ENCODE measurements at places on chromosomes 6 and 20.

DNA sequence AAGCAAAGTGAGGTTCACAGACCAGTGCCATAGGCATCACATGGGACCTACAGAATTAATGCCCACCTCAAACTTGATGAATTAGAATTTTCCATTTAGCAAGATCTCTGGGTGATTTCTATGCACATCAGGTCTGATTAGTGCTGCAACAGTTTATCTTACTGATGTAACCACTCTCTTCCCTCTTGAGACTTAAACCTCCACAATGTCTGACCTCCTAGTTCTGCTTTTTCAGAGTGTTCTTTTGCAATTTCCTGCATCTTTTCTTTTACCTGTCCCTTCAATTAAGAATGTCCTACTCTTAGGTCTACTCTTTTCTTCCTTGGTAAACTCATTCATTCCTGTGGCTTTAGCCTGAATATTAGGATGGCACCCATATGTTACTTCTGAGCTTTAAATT is 615.3 kb downstream of the TFAP2A start:
- no peak for DNase-seq

GRCh38 chr6:52576392-52577021 is 353 bp downstream of the TRAM2 start:
- peak; percentile 60 for DNase-seq

DNA sequence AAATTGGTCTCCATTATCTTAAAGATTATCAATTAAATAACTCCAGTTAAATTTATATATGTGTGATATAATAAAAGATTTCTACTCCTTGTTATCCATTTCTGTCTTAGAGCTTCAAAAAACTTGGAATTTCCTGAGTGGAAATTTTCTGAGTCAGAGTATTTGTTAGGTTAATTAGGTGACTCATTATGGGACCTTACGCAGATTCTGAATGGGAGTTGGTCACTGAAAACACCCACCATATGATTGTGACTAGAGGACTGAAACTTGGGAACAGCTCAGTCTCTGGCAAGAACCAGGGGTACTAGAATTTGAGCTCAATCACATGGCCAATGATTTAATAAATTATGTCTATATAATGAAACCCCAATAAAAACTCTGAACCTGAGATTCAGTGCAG is 125.4 kb upstream of the HMGCLL1 start:
- DNase-seq, result no peak

DNA sequence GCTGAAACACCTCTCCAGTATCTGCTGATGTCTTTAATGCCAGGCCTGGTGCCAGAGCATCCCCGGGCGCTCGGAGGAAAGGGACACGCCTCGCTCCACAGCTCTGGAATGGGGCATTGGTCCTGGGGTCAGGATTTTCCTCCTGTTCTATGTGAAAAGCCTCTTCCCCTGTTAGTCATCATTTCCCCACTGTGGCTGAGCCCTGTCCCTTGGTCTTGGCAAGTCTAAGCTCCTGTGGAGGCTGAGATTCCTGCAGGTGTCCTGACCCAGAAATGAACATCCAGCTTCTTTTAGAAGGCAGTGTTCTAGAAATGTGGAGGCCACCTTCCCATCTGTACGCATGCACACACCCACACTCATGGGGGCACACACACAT is 19.4 kb downstream of the SYNDIG1 start:
- no peak for DNase-seq

GRCh38 chr20:59453759-59454560 is 150.4 kb upstream of the PHACTR3 start:
- DNase-seq, result no peak

- peak; percentile 41 for DNase-seq
Observed at GRCh38 chr20:8305449-8305978, 173.4 kb downstream of the PLCB1 start.

- no peak for DNase-seq
Observed at GRCh38 chr6:132713352-132714134, at the start of gene VNN1. VNN1 (minus strand) TSS chr6:132714055; CDS start chr6:132714035, 20 bp downstream.

GRCh38 chr20:49989234-49990065 is 6.7 kb downstream of the SNAI1 start:
- DNase-seq, result no peak

DNA sequence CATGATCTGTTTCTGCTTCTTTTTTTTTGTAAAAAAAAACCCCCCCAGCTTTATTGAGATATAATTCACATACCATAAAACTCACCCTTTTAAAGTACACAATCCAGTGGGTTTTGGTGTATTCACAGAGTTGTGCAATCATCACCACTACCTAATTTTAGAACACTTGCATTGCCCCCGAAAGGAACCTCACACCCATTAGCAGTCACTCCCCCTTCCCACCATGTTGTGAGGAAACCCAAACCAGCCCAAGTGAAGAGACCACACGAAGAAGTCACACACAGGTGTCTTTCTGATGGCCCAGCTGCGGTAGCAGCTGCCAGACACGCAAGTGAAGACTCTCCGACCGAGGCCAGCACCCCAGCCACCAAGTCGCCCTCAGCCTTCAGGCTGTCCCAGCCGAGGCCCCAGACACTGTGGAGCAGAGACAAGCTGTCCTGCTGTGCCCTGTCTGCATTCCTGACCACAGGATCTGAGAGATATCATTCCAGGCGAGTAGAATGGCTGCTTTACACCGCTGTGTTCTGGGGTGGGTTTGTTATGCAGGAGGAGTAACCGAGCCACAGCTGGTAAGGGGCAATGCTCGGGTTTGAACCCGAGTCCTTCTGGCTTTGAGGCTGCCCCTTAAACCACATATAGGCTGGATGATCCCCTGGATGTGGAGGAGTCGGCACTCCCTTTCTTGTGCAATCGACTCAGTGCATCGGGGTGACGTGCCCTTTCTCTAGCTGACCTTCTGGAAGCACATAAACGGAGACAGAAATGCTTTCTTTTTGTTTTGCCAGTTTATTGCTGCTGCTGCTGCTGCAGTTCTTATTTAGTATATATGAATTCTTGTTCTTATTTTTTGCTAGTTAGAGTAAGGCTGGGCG is 59.1 kb upstream of the PTPN1 start:
- peak; percentile 56 for DNase-seq

GRCh38 chr6:79100304-79100703 is 22.2 kb upstream of the PHIP start:
- no peak for DNase-seq

DNA sequence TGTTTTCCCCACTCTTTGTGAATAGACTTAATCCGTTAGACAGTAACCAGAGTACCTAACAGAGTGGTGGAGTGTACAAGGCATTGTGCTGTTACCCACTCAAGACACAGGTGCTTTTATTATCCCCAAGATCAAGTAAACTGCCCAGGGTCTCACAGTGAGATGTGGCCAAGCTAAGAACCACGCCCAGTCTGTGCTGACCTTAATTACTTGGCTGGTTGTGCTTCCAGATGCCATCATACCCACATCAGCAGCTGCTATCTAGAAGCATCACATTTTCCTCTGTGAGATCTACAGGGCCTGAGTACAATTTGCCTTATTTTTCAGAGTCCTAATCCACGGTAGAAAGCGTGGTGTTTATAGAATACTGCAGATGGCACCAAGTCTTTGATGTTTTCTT is 70.3 kb downstream of the GFRA4 start:
- DNase-seq, result no peak

- no peak for DNase-seq
Observed at GRCh38 chr20:32019156-32019510, 8.9 kb downstream of the CCM2L start.

- no peak for DNase-seq
Observed at GRCh38 chr6:166830891-166831363, 125.4 kb downstream of the RNASET2 start.

GRCh38 chr6:21996425-21997118 is 300.3 kb downstream of the PRL start:
- DNase-seq, result no peak

GRCh38 chr6:71490876-71491275 is 202.3 kb downstream of the OGFRL1 start:
- DNase-seq, result no peak

DNA sequence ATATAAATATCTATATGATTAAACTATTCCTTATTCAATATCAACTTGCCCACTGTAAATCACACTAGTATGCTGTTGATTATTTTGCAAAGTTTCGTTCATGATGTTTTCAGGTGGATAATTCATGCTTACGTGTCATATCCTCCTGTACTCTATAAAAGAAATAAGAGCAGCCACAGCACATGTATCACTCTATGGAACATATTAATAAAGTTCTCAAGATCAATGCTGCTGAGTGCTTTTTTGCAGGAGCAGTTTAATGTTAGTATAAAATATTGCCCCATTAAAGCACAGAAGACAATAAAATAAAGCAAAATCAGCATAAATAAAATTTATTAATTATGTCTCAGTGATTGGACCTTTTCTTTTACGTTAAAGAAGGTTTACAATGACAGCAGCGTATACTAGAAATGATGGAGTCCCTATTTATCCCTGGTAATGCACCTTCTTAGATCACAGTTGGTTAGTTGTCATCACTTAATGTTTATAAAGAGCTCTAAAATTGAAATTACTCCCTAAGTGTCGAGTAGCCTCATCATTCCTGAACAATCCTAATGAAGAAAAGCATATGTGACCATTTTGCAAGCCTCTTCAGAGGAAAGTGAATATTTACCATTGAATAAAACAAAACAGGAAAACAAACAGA is 517.7 kb downstream of the EYS start:
- no peak for DNase-seq

GRCh38 chr6:53811082-53811481 is 16.3 kb downstream of the LRRC1 start:
- DNase-seq, result no peak

GRCh38 chr6:4788953-4789584 is 12.9 kb downstream of the CDYL start:
- DNase-seq, result peak; percentile 49

GRCh38 chr6:52927451-52927850 is 18.0 kb upstream of the GSTA3 start:
- no peak for DNase-seq

DNA sequence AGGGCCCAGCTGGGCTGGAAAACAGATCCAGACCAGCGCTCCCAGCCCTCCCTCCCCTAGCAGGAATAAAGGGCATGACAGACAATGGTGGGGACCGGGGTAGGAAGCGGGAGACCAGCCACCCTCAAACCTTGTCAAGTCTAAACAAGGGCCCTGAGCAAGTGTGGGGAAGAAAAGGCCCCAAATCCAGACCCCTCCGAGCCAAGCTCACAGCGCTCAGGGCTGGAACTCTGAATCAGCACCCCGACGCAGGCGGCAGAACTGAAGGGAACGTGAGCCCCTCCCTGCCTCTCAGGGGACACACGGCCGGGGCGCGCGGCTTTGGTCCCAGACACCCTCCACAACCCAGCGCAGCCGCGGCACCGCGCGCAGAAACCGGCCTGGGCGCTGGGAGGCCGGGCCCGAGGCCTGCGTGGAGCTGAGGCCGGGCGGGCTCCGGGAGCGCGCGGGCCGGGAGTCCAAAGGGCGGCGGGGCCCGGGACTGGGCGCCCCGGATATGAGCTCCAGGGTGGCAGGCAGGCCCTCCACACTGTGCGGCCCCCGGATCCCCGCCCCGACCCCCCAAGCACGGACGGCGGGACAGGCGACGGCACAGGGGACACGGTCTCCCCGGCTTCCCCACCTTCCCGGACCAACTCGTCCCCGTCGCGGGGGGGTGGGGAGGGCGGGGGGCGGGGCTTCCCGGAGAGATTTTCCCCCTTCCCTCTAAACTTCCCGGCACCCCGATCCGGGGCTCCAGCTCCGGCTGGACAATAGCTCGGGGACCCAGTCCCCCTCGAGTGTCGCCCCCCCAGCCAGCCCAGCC is 641 bp downstream of the TEAD3 start:
- DNase-seq, result no peak

DNA sequence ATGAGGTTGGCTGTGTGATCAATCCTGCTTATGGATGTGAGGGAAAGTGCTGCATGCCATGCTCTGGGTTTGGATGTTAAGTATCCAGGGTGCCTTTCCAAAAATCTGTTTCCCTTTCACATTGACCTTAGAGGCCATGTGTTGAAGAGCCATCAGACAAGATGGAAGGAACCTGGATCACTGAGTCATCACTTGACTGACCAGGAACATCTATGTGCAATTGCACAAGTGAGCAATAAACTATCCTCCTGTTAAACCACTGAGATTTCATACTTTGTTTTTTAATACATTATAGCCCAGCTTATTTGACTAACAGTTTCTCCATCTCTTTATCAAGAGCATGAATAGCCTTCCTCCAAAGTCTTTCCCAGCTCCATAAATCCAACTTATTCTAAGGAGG is 17.8 kb upstream of the TMEM14A start:
- DNase-seq, result no peak

DNA sequence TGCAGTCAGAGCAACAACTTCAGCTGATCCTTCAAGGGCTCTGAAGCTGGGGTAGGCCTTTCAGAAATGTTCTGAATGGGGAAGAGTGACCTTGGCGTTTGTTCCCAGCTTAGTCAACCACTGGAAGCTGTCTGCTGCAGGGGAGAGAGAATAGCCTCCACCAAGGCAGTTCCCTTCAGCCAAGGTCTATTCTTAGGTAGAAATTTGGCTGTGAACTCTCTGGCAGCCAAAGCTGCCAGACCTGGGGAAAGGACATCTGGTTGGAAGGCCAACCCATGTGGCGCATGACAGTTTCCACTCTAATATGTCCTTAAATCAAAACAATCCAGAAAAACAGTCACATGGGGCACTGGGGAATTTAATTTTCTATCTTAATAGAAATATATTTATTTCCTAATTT is 60.1 kb downstream of the FBXO5 start:
- no peak for DNase-seq

DNA sequence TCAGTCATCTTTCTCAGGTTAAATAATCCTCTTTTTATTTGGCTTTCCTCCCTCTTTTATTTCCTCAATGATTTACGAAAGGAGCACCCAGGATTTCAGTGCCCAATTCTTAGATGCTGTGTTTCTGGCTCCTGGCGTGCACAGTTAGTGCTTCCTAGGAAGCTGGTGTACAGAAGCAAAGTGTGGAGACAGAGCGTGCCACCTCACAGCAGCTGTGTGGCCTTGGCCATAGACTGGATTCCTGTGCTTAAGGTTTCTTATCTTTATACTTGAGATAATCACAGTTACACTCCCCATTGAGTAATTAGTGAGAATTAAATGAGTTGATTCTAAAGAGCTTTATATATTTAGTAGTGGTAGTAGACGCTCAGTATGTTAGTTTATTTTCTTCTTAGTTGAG is 39.7 kb upstream of the GJA1 start:
- DNase-seq, result no peak

DNA sequence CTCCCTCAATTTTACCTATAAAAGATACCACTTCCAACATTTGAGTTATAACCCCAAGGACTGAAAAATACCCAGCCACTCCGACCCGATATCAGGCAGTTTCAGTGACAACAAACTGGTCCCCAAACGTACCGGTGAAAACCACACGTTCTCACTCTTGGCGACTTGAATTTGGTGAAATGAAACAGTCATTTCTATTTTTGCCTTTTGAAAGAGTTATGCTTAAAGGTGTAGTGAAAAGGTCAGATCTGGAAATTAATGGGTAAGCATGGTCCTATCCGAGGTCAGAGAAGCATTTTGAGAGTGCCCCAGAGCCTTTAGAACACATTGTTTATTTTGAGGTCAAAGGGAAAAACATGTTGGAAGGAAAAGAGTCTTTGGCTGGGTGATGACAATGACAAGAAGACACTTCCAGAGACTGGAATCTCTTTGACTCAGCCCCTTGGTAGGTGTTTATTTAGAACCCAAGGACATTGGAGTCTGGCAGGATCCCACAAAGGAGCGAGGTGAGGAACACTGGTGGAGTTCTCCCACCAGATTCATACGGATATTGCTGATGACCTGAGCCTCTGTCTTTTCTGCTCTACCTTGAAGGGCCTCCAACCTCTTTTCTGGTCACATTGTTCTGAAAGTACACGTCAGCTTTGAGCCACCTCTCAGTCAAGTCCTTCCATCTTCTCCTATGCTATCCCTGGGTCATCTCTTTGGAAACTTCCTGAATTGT is 235.0 kb downstream of the GMPR start:
- peak; percentile 51 for DNase-seq
